ENCODE measurements at places on chromosomes 2 and 18.

DNA sequence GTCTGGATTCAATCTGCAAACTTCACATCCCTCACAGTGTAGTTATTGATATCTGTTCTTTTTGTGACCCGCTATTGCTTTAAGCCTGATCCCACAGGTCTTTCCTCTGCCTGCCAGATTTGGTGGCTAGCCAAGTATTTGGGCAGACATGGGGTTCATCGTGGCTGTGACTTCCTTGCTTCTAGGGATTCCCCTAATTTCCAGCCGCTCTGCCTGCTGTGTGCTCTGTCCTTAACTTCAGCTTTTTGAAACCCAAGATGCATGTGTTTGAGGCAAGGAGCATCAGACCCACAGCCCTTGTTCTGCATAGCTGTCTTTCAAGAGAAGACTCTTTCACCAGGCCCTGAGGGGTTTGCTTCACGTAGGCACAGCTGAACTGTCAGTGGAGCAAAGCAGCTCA, 54.2 kb downstream of the NCAPH start:
- DNase-seq: no peak

DNA sequence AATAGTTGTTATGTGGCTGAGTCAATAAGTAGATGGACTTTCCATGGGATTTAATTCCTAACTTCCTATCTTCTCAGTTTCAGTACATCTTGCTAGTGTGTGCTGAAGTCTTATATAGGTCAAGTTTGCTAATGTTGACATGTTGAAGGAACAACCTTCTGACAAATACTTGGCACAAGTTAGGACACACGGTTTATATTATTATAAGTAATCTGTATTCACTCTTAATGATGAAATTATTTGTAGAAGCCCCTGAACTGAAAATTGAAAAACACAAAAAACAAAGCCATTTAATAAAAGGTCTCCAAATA, 19.2 kb downstream of the ARL5A start:
- DNase-seq: no peak

- no peak for DNase-seq
Observed at GRCh38 chr2:27754831-27755230, 16.7 kb upstream of the MRPL33 start.

DNA sequence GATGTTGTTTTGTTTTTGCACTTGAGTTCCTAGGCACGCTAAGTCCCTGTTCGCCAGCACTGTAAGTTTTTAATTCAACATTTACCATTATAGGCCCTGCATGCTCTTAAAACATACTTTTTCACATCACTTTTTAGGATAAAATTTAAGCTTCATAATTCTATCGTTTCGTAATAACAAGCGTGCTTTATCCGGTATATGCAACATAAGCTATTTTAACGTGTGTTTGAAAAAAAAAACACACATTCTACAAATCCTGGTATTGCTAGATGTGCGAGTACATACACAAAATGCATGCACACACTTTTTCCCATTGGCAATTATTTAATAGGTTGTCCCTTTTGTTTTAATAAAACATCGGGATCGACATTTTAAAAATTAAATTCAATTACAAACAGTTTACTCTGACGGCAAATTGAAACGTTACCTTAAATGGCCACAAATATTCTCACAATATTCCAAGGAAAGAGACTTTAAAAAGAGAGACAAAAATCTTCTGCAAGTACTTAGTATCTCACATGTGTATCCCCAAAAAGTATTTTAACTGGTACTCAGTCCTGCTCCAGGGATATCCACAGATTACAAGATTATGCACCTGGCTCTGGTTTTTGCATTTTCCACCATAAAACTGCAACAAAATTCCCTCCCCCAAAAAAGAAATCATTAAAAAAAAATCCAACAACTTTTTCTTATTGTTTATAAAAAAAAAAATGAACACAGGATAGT, 1.0 kb upstream of the TCF4 start:
- no peak for DNase-seq

- no peak for DNase-seq
Observed at GRCh38 chr18:5543036-5543680, 639 bp downstream of the EPB41L3 start.

DNA sequence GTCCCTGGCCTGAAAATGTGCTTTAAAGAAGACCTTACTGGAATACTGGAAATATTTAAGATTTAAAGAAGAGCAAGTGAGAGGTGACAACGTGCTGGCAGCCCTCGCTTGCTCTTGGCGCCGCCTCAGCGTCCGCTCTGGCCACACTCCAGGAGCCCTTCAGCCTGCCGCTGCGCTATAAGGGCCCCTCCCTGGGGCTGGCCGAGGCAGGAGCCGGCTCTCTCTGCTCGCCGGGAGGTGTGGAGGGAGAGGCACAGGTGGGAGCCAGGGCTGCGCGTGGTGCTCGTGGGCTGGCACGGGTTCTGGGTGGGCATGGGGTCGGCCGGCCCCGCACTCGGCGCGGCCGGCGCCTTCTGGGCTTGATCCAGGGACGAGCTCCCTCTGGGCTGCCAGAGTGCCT, 2.9 kb upstream of the COQ10B start:
- DNase-seq: no peak

- no peak for DNase-seq
Observed at GRCh38 chr2:149634103-149634502, 46.5 kb upstream of the MMADHC start.

DNA sequence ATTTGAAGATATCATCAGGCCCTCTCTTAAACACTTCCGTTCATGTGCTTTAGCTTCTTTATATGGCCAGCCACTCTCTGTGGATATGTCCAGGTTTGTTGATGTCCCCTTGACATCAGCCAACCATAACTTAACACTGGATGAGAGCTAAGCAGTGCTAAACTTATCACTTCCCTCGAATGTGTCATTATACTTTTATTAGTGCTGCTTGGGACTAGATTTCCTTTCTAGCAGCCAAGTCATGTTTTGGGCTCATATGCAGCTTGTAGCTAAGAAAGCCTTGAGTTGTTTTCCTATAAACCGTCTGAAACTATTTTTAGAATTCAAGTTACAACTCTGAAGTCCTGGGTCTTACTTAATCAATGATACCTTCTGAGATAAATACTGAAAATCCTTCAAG, 144.8 kb upstream of the TNP1 start:
- DNase-seq: no peak

DNA sequence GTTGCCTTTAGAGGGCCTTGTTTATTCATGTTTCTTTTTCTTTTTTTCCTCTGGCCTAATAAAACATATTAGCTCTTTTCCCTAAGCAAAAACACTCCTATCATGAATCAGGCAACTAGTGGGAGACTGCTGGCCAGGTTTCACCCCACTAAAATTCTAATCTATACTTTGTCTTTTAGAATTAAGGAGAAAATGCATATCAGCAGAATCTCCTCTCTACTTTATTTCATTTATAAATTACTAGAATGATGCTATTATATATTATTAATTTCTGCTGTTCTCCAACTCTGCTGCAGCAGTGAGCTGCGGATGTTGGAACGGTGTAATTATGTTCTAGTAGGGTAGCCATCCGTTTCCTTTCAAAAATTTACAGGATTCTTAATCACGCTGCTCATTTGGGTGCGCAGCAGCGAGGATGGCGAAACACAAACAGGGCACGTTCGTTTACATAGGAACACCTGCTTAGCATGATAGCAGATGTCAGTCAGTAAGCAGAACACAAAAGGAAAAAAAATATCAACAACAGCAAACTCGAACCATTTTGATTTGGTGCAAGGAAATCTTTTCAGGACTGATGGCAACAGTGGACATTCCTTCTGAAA, 30.5 kb downstream of the ZEB2 start:
- DNase-seq: no peak

DNA sequence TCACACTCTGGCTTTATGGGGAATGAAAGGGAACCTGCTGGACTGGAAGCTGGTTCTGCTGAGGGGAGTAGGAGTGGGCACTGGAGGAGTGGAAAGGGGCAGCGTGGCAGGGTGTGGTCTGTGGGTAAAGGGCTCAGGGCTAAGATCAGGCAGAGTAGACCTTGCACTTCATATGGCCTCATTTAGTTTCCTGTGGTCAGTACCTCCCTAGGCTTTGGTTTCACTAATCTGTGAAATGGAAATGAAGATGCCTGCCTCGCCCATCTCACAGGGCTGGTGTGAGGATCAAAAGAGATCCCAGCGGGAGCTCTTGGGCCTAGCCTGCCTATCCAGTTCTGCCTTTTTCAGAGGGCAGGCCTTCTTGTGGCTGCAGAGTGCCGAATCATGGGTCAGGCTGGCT, 208.7 kb downstream of the LOXHD1 start:
- DNase-seq: no peak

- no peak for DNase-seq
Observed at GRCh38 chr18:69943021-69943420, 4.7 kb downstream of the CD226 start.

GRCh38 chr2:98818164-98818563, 87.2 kb upstream of the MGAT4A start:
- DNase-seq: no peak

- DNase-seq: no peak
Observed at GRCh38 chr2:128783896-128784295, 465.2 kb upstream of the HS6ST1 start.

DNA sequence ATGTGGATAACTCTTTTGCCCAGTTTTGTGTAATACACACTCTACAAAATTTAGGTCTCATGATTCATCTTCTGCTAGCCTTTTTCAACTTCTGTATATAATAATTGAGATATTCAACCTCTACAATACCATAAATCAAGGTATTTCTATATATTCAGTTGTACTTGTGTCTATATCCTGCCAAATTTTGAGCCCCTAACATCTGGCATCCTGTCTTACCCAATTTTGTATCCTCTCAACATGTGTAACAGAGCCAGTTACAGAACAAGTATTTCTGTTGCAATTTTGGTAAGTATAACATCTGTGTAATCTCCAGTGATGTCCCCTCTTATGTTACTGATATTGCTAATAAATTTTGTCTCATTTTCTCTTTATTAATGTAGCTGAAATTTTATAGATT, 145.8 kb downstream of the TRIB2 start:
- no peak for DNase-seq

- DNase-seq: no peak
Observed at GRCh38 chr2:83369601-83370418, 1089.3 kb downstream of the SUCLG1 start.

DNA sequence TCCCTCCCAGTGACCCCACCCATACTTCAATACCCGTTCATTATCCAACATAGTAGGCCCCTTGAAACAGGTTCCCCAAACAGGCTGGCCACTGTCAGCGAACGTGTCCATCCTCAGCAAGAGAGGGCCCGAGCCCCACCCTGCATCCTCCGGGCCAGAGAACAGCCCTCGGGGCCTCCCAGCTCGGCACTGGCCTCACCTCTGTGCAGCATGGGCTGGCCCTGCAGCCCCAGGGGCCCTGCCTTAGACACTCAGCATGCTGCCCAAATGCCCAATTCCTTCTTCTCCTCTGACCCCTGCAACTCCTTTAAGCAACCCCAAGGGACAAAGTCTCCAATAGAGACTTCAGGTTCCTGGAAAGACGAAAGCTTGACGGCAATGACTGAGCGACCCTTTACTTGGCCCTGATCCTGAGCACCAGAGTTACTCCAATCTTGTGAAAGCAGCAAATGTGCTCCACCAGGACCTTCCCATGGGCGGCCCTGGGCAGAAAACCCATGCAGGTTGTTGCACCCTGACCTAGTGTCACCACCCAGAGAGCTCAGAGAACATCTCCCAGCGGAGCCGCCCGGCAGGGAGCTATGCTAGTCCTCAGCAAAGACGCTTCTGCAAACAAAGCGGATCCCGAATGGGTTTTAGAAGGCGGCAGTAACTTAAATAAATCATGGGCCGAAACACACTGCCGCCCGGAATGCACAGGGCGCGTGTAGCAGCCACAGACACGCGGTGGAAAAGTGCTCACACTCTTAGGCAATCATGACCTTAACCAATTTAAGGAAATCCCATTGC, 782 bp downstream of the COL6A3 start:
- DNase-seq: no peak

- no peak for DNase-seq
Observed at GRCh38 chr2:45354776-45355175, 256.3 kb downstream of the SRBD1 start.

DNA sequence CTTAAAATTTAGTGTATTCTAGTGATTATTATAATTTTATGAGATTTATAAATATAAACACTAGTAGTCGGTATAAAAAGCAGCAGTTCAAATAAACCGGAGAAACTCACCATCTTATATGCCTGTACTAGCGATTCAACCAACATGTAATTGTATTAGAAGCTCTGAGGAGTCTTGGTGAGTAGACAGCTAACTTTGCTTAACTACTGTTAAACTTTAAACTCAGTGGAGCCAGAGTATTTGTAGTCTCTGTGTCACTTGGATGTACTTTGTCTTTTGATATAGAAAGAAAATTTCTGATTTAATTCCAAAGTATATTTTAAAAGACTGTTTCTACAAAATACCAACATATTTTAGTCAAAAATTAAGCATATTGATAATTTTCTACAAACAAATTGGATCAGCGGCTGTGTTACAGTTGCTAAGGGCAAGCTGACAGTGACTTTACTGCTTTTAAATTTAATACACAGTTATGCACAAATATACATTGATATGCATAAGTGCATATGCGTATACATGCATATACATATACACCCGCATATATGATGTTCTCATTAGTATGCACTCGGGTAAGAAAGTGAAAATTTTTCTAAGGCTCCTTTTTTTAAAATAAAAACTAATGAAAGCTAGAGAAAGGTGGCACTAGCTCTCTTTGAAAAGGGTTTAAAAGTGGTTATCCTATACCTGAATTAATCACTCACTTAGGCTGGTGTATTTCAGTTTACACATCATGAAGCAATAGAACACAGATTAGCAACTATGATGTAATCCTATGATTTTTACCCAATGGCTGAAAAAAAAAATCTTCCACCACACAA, 374.5 kb downstream of the NCKAP5 start:
- no peak for DNase-seq

DNA sequence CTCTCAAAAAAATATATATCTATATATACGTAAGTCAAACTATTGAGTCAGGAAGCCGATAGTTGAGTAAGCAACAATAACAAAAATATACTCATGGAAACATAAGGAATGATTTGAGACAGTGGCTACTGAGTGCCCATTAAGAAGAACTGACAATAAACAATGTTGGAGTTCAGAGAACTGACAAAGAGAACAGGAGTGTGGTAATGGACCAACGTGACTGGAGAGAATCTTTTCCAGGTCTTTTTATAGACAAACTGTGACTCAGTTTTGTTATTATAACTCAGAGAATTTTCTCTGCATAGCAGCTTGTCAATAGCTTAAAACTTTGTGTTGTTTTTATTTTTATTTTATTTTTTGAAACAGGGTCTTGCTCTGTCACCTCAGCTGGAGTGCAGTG, 4.6 kb upstream of the GALM start:
- no peak for DNase-seq

- no peak for DNase-seq
Observed at GRCh38 chr2:157160111-157160510, 97.4 kb upstream of the GALNT5 start.

DNA sequence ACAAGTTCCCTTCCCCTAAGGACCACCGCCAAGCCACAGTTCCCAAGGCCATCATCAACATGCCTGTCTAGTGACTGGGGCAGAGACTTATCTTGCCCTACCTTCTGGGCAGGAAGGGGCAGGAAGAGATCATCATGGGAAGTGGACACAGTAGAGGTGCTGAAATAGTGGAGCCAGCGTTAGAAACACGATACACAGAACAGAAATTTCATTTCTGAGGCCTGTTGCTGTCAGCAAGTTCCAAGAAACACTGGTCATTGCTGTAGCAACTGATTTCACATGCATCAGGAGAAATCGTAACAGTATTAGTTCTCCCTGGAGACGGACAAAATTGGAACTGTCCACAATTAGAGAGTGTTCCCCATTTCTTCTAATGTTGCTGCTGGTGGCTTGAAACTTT, 83.0 kb downstream of the COLEC12 start:
- DNase-seq: no peak

- no peak for DNase-seq
Observed at GRCh38 chr2:167581961-167582574, 665.3 kb downstream of the STK39 start.
